Kidney (tissue), 22 donors: ENCODE measurements at places on chromosomes 5 and 9.

DNA sequence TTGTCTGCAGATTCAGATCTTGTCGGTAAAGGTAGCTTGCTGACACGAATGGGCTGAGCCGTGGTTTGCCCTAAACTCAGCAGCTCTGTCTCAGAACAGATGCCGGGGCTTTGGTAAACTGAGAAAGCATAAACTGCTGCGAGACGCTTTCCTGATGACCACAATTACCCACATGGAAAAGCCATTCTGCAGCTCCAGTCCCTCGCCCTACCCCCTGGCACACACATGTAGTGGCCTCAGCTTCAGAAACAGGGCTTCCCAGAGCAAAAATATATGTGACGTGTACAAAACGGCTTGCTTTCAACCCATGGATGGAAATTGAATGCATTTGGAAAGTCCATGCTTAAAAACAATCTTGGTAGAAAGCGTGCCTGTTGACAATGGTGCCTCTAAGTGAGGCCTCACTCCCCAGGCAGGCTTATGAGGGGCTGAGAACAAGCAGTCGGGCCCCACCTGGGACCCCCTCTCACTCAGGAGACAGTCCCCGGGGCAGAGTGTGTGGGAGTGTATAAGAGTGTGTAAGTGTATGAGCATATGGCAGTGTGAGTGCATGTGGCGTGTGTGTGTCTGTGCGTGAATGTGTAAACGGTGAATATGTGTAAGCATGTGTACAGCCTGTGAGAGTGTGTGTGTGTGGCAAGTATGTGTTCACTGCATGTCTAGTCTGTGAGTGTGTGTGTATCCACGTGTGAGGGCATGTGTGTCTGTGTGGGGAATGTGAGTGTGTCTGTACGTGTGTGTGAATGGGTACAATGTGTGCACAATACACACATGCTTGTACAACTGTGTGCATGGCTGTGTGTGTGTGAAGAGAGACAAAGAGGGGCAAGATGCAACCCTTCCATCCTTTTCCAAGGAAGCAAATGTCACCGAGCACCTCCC is 88.2 kb upstream of the SMIM23 start:
- DNase-seq, result no peak

- no peak for DNase-seq
Measured at GRCh38 chr5:7589800-7590199, 193.9 kb downstream of the ADCY2 start.

GRCh38 chr5:39503155-39503554 is 78.4 kb upstream of the DAB2 start:
- DNase-seq, result no peak

GRCh38 chr9:111783857-111784256 is 10.9 kb downstream of the SHOC1 start:
- DNase-seq, result no peak
